ENCODE measurements at places on chromosomes 13 and 19.

DNA sequence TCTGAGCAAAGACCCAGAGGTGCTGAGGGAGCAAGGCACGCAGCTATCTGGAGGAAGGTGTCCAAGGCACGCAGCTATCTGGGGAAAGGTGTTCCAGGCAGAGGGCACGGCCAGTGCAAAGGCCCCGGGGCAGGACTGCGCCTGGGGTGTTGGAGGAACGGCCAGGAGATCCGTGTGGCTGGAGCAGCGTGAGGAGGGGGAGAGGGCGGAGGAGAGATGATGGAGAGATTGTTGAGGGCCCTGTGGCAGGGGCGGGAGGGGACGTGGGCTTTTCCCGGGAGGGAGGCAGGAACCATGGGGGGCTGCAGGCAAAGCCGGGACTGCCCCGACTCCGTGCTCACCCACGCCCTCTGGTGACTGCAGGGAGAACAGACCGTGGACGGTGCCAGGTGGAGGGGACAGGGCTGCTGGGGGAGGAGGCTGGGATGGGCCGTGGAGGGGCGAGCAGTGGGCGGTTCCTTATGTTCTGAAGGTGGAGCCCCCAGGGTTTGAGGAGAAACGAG, 13.3 kb upstream of the MISP start:
- peak; percentile 30 for DNase-seq

DNA sequence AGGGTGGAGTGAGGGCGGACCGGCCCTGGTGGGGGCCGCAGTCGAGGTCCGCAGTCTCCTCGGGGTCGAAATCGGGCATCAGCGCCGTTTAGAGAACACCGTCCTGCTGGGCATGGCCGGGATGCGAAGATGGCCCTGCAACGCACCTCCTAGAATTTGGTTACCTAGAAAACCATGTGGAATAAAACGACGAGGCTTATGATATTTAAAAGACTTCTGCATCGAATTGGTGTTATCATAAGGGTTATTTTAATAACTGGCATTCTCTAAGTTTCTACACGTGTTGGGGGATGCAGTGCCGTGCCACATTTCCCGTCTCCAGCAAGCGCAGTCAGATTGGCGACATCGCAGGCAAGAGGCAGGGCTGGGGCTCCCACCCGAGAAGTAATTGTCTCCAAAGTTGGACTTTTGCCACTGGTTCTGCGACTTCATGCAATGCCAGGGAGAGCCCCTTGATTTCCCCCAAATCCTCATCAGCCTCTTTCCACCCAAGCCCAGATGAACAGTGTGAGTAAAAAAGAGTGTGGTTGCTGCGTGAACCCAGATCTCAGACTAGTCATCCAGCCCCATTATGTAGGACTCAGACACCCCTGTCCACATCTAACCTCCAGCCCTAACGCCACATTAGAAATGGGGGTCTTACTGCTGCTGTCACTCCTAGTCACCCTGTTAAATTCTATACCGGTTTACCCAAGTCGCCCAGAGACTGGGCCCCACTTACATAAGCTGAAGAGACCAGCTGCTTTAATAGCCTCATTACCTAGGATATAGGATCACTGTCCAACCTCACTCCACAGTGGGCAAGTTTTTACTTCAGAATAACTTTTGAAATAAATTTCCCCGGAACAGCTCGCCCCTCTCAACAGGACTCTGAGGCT, 571 bp upstream of the DHRS12 start:
- DNase-seq: no peak

- DNase-seq: no peak
Observed at GRCh38 chr19:4441994-4442818, 15.4 kb downstream of the UBXN6 start.

DNA sequence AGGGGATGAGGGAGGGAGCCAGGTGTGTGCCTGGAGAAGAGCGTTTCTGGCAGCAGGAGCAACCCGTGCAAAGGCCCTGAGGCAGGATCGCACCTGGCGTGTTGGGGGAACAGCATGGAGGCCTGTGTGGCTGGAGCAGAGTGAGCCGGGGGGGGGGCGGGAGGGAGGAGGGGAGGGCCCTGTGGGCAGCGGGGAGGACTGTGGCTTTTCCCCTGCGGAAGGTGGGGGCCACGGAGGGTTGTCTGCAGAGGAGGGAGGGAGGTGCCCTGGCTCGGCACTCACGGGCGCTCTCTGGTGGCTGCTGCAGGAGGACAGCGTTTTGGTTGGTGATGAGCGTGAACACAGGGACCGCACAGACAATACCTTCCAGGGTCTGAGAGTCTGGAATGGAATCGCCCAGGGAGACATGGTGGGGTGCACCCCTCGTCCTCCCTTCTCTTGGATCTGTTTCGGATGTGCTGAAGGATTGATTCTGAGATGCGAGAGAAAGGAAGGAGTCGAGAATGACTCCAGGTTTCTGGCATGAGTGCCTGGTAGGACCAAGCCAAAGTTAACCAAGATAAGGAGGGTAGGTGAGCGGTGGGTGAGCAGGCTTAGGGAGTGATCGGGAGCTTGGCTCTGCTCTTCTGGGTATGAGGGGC, 6.5 kb downstream of the RAB11B start:
- peak; percentile 39 for DNase-seq

DNA sequence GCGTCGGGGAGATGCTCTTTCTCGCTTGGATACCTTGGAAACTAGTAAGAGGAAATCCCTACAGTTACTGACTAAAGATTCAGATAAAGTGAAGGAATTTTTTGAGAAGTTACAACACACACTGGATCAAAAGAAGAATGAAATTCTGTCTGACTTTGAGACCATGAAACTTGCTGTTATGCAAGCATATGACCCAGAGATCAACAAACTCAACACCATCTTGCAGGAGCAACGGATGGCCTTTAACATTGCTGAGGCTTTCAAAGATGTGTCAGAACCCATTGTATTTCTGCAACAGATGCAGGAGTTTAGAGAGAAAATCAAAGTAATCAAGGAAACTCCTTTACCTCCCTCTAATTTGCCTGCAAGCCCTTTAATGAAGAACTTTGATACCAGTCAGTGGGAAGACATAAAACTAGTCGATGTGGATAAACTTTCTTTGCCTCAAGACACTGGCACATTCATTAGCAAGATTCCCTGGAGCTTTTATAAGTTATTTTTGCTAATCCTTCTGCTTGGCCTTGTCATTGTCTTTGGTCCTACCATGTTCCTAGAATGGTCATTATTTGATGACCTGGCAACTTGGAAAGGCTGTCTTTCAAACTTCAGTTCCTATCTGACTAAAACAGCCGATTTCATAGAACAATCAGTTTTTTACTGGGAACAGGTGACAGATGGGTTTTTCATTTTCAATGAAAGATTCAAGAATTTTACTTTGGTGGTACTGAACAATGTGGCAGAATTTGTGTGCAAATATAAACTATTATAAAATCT, 2.7 kb upstream of the KCNRG start:
- no peak for DNase-seq

- DNase-seq: peak; percentile 2
Observed at GRCh38 chr19:42596391-42597072, 1.8 kb upstream of the CEACAM8 start.

GRCh38 chr19:57803594-57804325, 11.0 kb downstream of the ZNF552 start:
- DNase-seq: peak; percentile 98

GRCh38 chr19:17021328-17021727, 5.3 kb downstream of the CPAMD8 start:
- DNase-seq: no peak

GRCh38 chr19:7833225-7834099, 3.4 kb downstream of the EVI5L start:
- DNase-seq: peak; percentile 40

GRCh38 chr13:27528908-27529307, 78.5 kb upstream of the MTIF3 start:
- no peak for DNase-seq
